Left lung (tissue), 14 donors: ENCODE measurements at places on chromosomes 2 and 18. TPM values are rescaled to one million over a fixed set of nuclear protein-coding genes. Genes with fewer than 3 reads are reported as not detected.
A peak's percentile ranks its signal among the peaks of the same experiment; 100 is the strongest.

Gene ERBB4
- 6.4 TPM for total RNA-seq

Gene CDKL4
- 0.79 TPM for total RNA-seq

Gene FTCDNL1
- total RNA-seq: 3.5 TPM

Gene PELI1
- total RNA-seq: 37.5 TPM

Gene CPO
- 0.20 TPM for total RNA-seq

Gene CERS6
- total RNA-seq: 24.5 TPM

Gene CYB5A
- total RNA-seq: 508 TPM

Gene CTLA4
- 1.4 TPM for total RNA-seq

Gene ANKRD23
- total RNA-seq: 3.0 TPM

Gene CPLX4
- total RNA-seq: not detected

Gene SLC5A7
- total RNA-seq: 0.84 TPM

DNA sequence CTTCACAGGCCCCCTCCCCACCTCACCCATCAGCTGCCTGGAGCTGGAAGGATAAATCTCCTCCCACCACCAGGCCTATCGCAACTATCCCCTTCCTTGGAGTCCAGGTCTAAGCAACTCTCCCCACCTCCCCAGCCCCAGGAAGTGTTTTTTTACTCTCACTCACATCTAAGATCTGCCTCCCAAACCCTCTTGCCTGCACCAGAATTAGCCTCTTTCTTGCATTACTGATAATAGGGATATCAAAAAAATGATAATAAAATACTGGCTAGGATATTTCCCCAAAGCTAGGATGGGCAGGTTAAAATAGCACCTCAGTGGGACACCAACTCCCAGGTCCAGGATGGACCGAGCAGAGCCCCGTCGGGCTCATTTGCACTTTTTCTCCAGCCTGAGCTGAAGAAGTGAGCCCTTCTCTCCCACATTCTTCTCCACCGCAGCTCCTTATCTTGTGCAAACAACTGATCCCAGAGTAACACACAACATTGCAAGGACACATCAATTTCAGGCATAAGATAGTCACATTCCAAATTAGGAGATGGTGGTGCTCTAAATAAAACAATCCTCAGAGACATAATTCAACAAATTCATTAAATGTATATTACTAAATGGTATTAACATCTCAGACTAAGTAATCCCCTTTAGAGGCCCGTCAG, 17.7 kb upstream of the CIB4 start:
- no peak for DNase-seq

DNA sequence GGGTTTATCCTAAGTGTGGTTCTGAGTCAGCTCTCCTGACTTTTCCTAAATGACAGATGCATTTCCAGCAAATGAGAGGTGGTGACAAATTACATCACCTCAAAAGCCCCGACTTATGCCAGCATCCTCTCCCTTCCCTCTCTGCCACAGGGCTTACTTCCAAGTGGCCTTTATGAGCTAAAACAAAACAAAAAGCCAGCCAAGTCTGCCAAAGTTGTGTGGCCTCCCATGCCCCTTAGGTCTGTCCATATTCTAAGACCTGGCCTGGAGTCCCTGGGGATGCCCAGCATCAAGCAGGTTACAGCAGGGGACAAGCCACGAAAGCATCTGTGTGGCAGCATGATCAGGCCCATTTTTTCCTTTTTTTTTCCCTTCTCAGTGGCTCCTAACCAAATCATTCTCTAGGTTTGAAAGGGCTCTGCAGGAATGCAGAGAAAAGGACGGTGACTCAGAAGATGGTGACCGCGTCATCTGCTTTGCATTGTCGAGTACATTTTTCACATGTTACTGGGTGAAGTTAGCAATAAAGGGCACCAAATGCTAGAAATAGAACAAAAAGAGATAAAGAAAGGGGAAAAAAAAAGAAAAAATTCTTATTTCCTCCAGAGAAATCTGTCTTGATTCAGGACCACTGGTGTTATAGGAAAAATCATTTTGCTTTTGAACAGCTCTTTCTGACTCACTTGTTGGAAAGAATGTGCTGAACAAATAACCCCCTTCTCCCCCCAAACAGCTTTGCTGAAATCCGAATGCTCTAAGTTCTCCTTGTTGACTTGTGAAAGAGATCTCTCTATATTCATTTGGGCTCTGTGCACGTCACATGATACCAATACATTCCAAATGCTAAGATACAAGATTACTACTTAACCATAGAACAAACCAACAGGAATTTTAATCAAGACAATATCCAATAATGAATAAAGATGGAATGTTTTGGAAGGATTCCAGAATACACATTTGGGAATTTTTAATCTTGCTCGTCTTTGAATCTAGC, 178.7 kb downstream of the EN1 start:
- peak; percentile 7 for DNase-seq

DNA sequence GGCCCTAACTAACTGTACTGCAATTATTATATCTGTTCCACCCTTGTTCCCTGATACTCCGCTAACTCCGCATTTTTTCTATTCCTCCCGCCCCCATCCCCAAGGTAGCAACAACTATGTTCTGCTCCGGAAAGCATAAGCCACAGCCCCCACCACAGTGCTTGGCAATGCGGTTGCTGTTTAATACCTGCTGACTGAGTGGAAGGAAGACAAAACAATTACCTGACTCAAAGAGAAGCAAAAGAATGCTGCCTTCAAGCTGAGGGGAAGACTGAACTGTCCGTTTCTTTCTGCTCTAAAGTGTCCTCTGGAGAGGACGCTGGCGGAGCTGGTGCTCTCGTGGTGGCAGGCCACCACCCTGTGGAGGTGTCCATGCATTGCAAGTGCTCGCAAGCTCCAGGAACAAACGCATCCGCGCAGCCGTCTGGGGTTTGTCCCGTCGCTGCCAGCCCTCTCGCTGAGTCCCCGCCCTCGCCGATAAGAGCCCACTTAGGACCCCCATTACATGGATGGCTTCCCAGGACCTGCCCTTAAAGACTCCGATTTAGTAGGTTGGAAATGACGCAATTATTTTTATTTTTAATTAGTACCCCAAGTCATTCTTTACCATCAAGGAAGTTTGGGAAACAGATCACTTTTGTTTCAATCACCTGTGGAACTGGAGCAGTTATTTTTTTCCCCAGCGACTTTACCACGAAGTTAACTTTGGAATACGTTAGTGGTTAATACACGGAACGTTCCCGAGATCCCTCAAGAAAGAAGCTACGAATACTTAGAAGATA, 1.6 kb upstream of the MYL12A start:
- peak; percentile 79 for DNase-seq

GRCh38 chr18:12770469-12771219, 67.8 kb downstream of the PSMG2 start:
- DNase-seq: no peak

- no peak for DNase-seq
These were observed 78.1 kb upstream of the TTC39C start for GRCh38 chr18:23936381-23936958.

DNA sequence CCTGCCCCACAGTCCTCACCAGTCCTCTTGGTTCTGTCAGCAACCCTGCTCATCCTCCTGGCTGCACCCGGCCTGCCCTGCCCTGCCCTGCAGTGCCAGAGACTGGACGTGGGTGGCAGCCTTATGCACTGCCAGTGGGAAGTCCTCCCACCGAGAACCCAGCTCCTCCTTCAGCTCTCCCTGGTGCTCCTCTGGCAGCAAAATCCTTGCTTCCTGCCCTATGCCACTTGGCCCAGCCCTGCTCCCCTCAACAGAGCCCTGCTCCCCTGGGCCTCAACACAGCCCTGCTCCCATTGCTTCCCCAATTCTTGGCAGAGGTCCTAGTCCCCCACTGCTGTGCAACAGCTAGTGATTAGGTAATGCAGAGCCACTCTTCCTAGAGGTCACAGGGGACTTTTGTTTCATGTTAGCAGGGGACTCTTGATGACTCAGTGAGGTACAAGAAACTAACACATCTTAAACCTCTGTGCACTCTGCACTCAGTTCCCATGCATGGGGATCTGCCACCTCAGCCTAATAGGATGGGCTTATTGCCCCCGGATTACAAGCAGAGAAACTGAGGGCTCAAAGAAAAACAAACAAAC, 58.0 kb upstream of the EDAR start:
- no peak for DNase-seq

GRCh38 chr2:228700638-228701037, 519.2 kb upstream of the SPHKAP start:
- no peak for DNase-seq

DNA sequence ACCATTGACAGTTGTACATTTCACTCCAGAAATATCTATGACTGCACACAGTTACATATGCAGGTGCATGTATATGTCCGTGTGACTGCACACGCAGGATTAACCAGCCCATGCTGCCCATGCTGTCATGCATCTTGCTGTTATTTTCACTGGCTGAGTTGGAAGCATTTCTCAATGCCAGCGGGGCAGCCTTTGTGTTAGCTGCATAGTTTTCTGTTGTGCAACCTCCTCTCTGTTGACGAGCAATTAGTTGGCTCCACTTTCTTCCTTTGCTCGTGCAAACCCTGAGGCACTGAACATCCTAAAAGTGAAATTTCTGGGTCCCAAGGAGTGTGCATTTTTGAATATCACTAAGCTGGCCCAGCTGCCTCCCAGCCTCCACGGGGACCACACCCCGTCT, 133.4 kb upstream of the GLI2 start:
- DNase-seq: no peak

DNA sequence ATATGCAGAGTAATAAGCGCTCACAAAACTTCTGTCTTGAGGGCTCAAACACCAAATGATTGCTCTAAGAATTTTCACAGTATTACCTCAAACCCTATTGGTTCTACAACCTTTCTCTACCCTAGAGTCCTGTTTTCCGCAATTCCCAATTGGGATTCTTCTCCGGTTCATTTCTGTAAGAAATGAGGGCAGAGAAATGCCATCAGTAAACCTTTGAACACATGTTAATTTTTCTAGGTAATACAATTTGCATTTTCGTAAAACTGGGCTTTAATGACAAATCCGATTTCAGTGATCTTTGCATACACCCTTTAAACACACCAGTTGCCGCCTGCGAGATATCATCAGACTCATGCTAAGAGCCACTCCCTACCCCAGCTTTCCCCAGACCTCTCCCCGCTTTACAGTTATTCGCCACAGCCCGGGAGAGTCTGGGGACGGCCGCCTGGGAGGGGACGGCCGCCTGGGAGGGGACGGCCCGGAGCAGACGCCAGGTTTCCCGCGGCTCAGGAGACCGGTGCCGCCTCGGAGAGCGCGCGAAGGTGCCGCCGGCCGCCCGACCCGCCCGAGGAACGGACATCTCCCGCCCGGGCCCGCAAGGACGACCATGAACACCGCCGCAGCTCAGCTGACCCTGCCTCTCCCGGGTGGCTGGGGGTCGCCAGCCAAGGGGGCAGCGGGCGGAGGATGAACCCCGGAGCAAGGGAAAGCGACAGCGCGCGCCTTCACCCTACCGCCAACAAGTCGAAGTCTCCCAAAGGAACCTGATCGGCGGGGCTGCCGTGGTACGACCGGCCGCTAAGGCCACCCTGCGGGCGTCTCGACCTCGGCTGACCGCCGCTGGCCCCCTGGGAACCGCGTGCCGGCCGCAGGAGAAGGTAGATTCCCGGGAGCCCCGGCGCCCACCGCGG, 463 bp downstream of the SMC6 start:
- peak; percentile 58 for DNase-seq

GRCh38 chr2:120735746-120736170, at the start of gene GLI2:
Gene GLI2, plus strand, starts transcription at chr2:120735868. Its CDS starts 61,453 bp downstream, at chr2:120797321.
- DNase-seq: peak; percentile 64

- DNase-seq: no peak
These were observed 175.6 kb downstream of the SUCLG1 start for GRCh38 chr2:84283506-84283905.
